ENCODE measurements at places on chromosomes 3 and 15. TPM values are rescaled to one million over a fixed set of nuclear protein-coding genes. Genes with fewer than 3 reads are reported as not detected.

DNA sequence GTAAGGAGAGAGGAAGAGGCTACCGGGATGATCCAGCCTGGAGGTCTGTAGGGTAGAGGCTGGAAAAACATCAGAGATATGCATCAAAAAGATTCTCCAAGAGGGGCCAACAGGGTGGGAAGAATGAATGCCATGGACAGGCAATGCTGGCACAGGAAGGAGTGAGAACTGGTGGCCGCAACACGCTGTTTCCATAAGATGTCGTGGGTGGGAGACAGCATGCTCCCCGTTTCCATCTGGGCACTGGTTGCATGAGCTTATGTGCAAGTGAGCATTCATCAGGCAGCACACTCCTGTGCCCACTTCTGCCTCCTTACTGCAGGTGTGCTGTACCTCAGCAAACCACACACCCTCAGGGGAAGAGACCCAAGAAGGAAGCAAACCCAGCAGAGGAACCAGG lies 59.4 kb downstream of the GABRB3 start:
- H3K4me3 ChIP-seq, result no peak overlapping the region
- H3K4me1 ChIP-seq, result peaks cover 5% of the 10 kb centered on the region
- no peaks in the 10 kb centered on the region for H3K27me3 ChIP-seq
- no peak overlapping the region for H3K27ac ChIP-seq

DNA sequence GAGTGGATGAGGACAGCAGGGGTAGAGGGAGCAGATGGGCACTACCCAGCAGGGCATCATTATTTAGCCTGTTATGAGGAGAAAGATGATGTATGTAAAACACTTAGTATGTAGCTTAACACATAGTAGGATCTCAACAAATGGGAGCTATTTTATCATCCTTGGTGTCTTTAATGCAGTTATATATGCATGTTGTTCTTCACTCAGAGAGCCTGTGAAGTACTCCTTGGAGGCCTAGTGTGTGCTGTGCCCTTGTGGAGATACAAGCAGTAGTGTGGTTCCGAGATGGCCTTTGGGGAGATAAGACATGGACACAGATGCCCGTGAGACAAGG lies 124.2 kb downstream of the LIPC start:
- H3K27ac ChIP-seq, result no peak overlapping the region
- H3K27me3 ChIP-seq, result no peaks in the 10 kb centered on the region
- no peaks in the 10 kb centered on the region for H3K36me3 ChIP-seq

The ARPP21 gene
- 0.68 TPM for total RNA-seq

The ASB14 gene
- total RNA-seq, result not detected

The HYKK gene
- total RNA-seq, result 4.4 TPM

The SKOR1 gene
- total RNA-seq, result 0.23 TPM
